Cardiac muscle cell (in vitro differentiated cells and primary cell): ENCODE measurements at places on chromosomes 2 and 18. TPM values are rescaled to one million over a fixed set of nuclear protein-coding genes. Genes with fewer than 3 reads are reported as not detected.

DNA sequence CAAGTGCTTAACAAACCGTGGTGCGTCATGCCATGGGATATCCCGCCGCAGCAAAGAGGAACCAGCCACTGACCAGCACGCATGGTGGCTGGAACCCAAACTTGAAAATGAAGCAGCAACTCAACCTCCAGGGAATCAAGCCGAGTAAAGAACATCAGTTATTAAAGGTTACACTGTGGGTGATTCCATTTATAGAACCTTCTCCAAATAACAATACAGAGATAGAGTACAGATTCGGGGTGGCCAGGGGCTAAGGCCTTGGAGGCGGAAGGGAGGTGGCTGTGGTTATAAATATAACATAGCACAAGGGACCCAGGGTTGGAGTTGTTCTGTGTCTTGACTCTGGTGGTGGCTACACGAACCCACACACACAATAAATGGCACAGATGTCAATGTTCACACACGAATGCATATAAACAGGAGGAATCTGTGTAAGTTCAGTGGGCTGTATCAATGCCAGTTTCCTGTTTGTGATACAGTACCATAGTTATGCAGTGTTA, 123.1 kb downstream of the EIPR1 start:
- DNase-seq, result no peak

Gene AGFG1
- 39.0 and 55.3 TPM in 2 replicates for polyA plus RNA-seq

- DNase-seq, result no peak
Measured at GRCh38 chr18:32688821-32689220, 84.0 kb downstream of the KLHL14 start.

GRCh38 chr18:40769786-40770185, 1185.2 kb upstream of the PIK3C3 start:
- DNase-seq, result no peak

Gene HOXD3
- polyA plus RNA-seq, result not detected in 2 replicates

DNA sequence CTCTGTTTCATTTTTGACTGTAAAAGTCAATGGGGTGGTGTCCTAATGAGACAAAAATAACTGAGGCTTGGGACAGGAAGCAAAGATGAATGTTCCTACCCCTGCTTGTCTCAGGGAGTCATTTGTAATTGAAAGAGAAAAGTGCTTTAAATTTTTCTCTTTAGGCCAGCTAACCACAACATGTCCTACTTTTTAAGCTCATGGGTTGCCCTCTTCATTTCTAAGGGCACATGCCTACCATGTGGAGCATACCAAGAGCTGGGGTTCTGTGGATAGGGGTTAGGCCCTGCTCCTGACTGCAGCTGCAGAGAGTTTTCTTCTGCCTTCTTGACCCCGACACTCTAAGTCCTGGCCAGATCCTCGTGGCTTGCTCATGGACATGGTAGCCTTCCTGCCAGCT, 96.8 kb upstream of the ARL4C start:
- no peak for DNase-seq

GRCh38 chr2:171972329-171972982, 27.3 kb upstream of the METAP1D start:
- DNase-seq, result no peak

DNA sequence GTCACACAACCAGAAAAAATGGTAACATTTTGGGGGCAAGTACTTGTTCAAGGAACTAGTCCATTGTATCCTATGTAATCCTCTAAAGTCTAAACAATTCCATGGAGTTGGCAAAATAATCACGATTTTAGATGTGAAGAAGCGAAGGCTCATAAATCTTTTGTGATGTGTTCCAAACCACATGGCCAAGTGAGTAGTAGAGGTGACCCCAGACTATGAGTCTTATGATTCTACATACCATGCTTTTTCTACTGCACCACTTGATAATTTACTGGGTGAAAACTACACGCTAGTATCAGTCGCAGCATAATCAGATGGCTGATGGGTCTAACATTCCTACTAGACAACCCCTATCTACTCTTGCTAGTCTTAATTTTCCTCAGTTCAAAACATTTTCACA, 371.4 kb downstream of the OSR1 start:
- no peak for DNase-seq

Gene ANKRD23
- polyA plus RNA-seq, result 2.5 and 3.3 TPM in 2 replicates

DNA sequence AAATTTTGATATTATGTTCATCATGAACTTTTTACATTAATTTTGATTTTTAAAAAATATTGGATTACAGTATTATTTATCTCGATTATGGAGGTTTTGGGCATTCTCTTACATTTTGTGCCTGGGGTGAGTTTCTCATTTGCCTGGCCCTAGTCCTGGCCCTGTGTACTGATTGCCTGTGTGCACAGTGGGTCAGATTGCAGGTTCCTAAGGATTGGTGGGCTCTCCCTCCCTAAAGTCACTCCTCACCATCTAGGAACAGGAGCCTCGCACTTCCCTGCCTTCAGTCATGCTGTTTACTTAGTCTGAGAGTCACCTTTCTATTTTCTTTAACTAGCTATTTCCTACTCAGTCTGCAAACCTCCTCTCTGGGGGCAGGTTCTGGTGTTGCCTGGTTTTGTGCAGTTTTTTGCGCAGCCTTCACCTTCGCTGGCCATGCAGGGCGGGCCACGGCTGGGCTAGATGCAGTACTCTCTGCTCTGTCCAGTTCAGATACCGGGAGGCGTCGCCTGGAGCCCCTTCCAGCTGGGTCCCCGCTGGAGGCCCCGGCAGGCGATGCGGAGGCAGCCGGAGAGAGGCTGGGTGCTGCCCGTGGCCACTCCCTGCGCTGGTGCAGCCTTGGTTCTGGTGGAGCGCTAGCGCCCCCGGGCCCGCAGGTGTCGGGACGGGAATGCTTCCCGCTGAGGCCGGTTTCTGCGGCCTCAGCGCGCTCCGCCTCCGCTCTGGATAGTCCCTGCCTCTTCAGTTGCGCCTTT, 23.3 kb upstream of the MC5R start:
- DNase-seq, result peak; percentile 42

- DNase-seq, result no peak
Measured at GRCh38 chr2:198004173-198004572, 199.8 kb downstream of the PLCL1 start.

DNA sequence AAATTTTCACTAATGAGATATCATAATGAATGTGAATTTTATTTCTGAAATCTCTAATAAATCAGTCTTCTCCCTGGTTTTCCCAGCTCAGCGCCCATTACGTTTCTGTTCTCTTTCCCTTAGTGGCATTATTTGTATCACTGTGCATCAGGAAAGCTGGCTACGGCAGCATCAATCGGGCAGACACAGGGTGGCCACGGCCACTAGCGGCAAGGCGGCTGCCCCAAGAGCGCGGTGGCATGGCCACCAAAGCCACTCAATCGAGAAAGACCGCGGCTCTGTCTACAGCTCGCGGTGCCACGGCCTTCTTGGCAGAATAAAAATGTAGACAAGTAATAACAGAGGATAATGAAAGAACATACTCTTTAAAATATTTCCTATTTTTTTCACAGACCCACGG, 168.0 kb downstream of the RPIA start:
- DNase-seq, result no peak

Gene SP140
- 0.53 and 0.60 TPM in 2 replicates for polyA plus RNA-seq

Gene GATA6
- 104 and 126 TPM in 2 replicates for polyA plus RNA-seq

GRCh38 chr18:65016631-65017371, 734.0 kb upstream of the CDH7 start:
- DNase-seq, result no peak

- no peak for DNase-seq
Measured at GRCh38 chr2:143117225-143117624, 12.0 kb upstream of the ARHGAP15 start.

GRCh38 chr2:47666332-47666731, 116.6 kb upstream of the MSH6 start:
- DNase-seq, result no peak

- no peak for DNase-seq
Measured at GRCh38 chr2:177413703-177414102, 21.1 kb downstream of the AGPS start.

- no peak for DNase-seq
Measured at GRCh38 chr2:101613056-101613704, 84.3 kb upstream of the MAP4K4 start.

Gene VWC2L
- 0.10 and 0.36 TPM in 2 replicates for polyA plus RNA-seq

- no peak for DNase-seq
Measured at GRCh38 chr2:124269348-124269747, 244.3 kb downstream of the CNTNAP5 start.

Gene ALLC
- not detected in 2 replicates for polyA plus RNA-seq

Gene ANKRD53
- 0.99 and 1.4 TPM in 2 replicates for polyA plus RNA-seq

DNA sequence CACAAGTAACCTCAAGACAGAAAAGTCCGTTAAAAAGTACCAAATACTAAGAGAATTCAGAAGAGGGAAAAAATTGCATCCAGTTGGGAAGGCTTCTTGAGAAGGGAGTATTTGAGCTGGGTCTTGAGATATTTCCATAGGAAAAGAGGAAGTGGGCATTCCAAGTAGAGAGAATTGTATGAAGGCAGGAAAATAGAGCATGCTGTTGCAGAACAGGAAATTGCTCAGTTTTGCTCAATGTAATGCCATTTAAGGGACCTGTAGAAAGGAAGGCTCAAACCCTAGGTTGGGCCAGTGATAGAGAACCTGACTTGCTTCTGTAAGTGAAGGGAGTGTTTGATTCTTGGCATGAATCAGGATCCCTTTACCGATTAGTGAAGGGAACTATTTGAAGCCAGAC, 1.0 kb upstream of the ZC3H8 start:
- no peak for DNase-seq

Gene IL18RAP
- polyA plus RNA-seq, result 0.61 TPM in 1 of 2 replicates, not detected in the other

- DNase-seq, result peak; percentile 41
Measured at GRCh38 chr2:199019898-199020507, 437.7 kb downstream of the SATB2 start.

Gene ERBB4
- polyA plus RNA-seq, result 42.1 and 54.6 TPM in 2 replicates

Gene IL1RN
- not detected in 2 replicates for polyA plus RNA-seq

- peak; percentile 46 for DNase-seq
Measured at GRCh38 chr2:175599966-175600831, 401.9 kb downstream of the LNPK start.

- no peak for DNase-seq
Measured at GRCh38 chr2:23243073-23243659, 141.8 kb upstream of the KLHL29 start.

Gene SLC35G4
- polyA plus RNA-seq, result not detected in 2 replicates

DNA sequence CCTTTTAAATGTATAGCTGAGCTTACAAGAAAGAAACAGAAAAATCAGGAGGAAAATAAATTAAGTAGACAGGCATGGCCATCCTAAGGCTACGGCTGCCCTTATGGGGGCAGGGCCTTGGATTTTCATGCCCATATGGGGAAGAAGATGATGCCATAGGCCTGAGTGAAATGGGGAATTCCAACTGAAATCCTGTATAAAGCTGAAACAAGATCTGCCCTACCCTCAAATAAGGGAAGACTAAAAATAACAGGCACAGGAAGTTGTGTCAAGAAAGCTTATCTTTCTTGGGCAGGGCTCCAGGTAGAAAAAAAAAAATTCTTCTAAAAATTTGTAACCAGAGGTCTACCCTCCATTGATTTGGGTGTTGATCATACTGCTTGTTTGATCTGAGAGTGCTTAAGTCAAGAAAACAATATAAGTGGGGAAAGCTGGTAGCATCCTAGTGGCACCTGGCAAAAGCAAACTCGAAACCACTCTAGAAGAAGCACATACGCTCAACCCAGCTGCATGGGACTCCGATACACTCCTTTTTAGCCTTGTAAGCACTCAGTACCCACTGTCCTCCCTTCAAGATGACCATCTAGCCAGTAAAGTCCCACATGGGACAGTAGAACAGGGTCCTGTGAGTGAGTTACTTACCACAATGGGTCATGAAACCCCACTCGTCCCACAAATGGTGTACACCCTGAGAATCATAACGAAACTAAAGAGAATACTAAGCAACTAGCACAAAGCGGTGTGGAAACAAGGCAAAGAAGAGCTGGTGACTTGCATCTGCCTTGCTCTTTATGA, 22.3 kb downstream of the DNAH7 start:
- peak; percentile 13 for DNase-seq

DNA sequence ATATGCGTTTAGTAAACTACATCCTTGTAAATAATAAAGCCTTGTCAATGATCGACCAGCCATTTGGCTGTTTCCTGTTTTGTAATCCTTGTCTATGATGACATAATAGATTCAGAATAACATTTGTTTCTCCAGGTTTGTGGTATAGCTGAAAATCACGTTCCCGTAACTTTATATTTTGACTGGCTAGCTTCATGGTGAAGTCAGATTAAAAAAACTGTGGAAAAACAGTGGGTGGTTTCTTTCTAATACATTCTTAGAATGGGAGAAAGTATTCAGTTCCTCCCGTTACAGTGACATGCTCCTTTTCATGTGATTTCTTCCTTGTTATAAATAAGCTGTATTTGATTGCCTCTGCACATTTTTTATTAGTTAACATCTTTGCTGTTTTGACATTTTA, 366.9 kb downstream of the NYAP2 start:
- DNase-seq, result peak; percentile 40

- DNase-seq, result no peak
Measured at GRCh38 chr18:63917817-63918216, 10.1 kb downstream of the SERPINB10 start.
